ENCODE measurements at places on chromosomes 12 and 14. TPM values are rescaled to one million over a fixed set of nuclear protein-coding genes. Genes with fewer than 3 reads are reported as not detected.

- peak; percentile 62 for DNase-seq
- no peaks in the 10 kb centered on the region for H3K27me3 ChIP-seq
- peak overlapping the region; percentile 71 for H3K27ac ChIP-seq
Measured at GRCh38 chr12:123107926-123108681, 42.8 kb downstream of the PITPNM2 start.

DNA sequence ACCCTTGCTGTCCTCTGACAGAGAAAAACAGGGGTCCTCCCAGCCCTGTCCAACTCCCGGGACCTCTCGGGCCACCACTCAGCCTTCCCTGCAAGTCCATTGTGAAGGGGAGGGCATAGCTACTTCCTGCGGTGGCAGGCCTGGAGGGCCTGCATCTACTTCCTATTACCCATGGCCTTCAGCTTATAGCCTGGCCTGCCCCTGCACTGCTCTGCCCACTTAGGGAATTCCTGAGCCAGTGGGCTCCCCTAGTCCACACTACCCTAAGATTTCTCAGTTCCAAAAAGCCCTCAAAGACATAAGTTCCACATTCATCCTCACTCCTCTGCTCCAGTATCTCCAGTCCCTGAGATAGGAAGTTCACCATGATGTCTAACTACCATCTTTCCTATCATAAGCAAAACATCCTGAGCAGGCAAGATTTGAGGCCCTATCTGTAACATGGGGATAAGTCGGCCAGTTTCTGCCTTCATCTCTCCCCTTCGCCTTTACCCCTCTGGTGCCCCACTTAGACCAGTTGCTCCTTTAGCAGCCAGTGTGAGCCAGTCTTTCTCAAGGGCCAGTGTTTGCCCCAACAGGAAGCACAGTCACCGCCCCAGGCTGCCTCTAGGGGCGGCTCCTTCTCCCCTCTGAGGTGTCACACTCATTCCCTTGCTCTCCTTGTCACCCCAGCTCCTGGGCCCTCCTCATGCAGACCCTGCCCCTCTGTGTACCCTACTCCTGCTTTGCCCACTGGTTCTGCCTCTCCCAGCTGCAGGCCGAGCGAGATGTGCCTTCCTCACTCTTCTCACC lies 10.9 kb downstream of the HDAC7 start:
- H3K36me3 ChIP-seq, result peaks cover 15% of the 10 kb centered on the region
- peaks cover 100% of the 10 kb centered on the region for H3K4me1 ChIP-seq
- DNase-seq, result no peak
- no peaks in the 10 kb centered on the region for H3K27me3 ChIP-seq
- no peak overlapping the region for H3K4me3 ChIP-seq

Gene CD163L1
- 3.2 TPM for polyA plus RNA-seq

DNA sequence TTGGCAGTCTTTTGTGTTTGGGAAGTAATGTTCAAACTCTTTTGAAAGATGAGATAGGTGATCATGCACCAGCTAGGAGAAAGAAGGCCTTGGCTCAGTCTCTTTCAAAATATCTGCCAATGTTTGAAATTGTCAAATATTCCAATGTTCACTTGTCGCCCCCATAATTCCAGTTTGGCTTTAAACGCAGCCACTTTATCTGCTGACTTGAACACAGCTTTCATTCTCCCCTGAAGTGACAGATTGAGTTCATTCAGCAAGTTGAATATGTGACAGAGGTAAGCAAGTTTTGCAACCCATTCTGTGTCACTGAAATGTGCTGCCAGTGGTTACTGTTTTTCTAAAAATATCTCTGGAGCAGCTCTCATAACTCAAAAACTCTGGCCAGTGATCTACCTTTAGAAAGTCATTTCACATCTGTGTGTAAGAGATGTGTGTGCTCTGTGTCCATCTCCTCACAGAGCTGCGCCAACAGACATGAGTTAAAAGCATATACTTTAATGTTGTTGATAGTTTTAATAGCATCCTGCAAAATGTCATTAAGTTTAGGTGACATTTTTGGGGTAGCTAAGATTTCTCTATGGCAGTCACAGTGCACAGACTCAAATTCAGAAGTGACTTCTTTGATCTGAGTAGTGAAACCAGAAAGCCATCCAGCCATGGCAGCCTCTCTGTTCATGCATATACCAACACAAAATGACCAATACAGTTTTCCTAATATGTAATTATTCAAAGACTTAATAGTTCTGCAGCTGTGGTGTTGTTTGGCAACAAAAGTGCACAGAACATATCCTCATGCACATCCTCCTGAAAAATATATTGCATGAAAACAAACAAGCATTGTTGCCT lies 614.3 kb upstream of the MIS18BP1 start:
- H3K36me3 ChIP-seq, result no peaks in the 10 kb centered on the region
- no peak overlapping the region for H3K27ac ChIP-seq
- H3K4me1 ChIP-seq, result no peaks in the 10 kb centered on the region

DNA sequence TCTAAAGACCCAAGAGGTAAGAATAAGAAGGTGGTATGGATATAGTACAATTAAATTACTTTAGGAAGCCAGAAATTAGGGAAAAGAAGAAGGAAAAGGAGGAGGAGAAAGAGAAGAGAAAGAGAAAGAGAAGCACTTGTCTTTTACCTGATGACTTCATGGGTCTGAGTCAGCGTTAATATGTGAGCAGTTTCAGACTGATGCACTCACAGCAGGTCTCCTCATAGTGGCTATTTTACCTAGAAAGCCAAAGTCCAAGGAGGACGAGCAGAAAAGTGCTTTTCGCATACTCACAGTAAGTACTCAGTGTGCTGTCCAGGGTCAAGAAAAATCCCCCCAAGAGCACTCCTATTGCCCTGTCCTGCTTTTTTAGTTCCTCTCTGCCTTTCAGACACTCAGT lies 222.1 kb downstream of the C12orf42 start:
- H3K36me3 ChIP-seq, result no peaks in the 10 kb centered on the region
- H3K27me3 ChIP-seq, result no peaks in the 10 kb centered on the region
- H3K4me1 ChIP-seq, result no peaks in the 10 kb centered on the region
- no peak for DNase-seq
- no peak overlapping the region for H3K27ac ChIP-seq
- H3K4me3 ChIP-seq, result no peak overlapping the region

Gene NTS
- polyA plus RNA-seq, result 4.2 TPM

GRCh38 chr12:118345355-118345754 lies 27.4 kb downstream of the TAOK3 start:
- H3K27ac ChIP-seq, result no peak overlapping the region
- H3K27me3 ChIP-seq, result no peaks in the 10 kb centered on the region
- H3K4me3 ChIP-seq, result no peak overlapping the region
- no peak for DNase-seq
- no peaks in the 10 kb centered on the region for H3K4me1 ChIP-seq

DNA sequence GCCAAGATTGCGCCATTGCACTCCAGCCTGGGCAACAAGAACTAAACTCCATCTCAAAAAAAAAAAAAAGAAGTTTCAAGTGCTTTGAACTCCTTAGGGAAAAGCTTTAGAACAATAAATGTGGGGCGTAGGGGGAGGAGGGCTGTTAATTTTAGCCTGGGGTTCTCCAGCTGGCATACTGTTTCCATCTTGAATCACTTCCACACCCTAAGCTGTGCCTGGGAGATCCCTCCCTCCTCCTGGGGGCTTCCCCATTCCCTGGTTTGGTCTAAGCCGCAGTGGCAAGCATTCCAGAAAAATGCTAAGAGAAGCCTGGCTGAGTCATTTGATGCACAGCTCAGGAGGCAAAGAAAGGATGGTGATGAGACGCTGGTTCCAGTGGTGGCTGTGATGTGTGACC lies 2.3 kb upstream of the ZNF384 start:
- DNase-seq, result no peak
- no peak overlapping the region for H3K27ac ChIP-seq
- no peaks in the 10 kb centered on the region for H3K36me3 ChIP-seq
